ENCODE measurements at places on chromosomes 11 and 22.

GRCh38 chr22:50547263-50547985 lies 1.7 kb downstream of the KLHDC7B start:
- no peak for DNase-seq

DNA sequence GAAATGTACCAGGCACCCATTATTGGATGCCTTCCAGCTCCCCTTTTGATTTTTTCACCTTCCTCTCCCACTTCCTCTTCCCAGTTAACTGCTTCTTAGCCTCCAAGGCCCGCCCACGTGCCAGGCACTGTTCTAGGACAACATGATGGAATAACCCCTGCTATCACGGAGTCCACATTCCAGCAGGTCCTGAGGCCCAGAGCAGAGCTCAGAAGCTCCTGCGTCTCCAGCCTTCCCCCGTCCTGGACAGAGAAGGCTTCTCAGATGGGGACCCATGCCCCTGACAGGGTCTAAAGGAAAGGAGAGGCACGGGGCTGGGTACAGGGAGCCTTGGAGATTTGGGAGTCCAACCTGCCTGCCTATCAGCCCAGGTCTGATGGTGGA lies 29.1 kb downstream of the TRIM29 start:
- DNase-seq: no peak

DNA sequence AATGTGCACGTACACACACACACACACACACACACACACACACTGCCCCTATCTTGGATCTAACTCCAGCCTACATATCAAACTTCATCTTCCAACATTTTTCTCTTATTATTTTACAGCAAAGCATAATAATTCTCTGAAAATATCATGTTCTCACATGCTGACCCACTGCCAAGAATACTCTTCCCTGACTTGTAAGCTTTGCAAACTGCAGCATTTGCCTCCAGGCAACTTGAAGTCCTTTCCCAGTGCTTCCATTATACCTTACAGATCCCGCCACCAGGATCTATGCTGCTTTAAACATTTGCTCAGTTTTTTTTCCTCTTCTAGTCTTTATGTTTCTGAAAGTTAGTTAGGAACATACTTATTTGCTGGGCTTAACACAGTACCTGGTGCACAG lies 483.3 kb upstream of the ARHGAP42 start:
- DNase-seq: no peak

GRCh38 chr11:61701242-61701886 lies 21.2 kb downstream of the DAGLA start:
- no peak for DNase-seq

- DNase-seq: no peak
Measured at GRCh38 chr11:62273789-62274275, 3.9 kb downstream of the SCGB2A2 start.

- no peak for DNase-seq
Measured at GRCh38 chr11:81725701-81726100, 1008.0 kb downstream of the FAM181B start.

DNA sequence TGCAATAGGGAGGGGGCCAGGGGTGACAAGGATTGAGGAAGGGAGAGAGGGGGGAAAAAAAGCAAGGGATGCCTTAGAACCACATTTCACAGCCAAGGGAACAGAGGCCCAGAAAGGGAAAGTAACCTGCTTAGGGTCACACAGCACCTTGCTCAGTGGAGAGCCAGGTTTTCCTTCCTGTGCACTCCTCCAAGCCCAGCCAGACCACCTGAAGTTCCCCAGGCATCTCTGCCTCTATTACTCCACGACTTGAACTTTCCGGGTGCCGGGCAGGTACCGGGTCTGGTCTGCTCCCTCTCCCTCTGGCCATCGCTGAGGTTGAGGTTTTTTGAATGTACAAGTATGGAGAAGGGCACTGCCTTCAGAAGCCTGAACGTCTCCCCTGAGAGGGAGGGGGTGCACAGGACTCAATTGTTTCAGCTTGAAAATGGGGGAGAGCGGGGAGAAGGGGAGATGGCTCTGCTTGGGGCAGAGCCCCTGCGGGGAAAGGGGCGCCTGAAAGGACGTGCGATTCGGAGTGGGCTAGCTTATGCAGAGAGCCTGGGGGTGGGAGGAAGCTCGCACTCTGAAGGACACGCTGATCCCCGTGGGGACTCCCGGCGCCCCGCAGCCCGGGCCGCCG lies 516 bp upstream of the SERPINH1 start:
- DNase-seq: no peak

- DNase-seq: no peak
Measured at GRCh38 chr22:45628515-45628914, 43.1 kb upstream of the ATXN10 start.

- no peak for DNase-seq
Measured at GRCh38 chr22:38730411-38730871, 24.7 kb downstream of the GTPBP1 start.

GRCh38 chr11:70462818-70463477 lies 64.6 kb downstream of the CTTN start:
- DNase-seq: no peak

- no peak for DNase-seq
Measured at GRCh38 chr22:30182815-30183214, 63.7 kb downstream of the LIF start.

DNA sequence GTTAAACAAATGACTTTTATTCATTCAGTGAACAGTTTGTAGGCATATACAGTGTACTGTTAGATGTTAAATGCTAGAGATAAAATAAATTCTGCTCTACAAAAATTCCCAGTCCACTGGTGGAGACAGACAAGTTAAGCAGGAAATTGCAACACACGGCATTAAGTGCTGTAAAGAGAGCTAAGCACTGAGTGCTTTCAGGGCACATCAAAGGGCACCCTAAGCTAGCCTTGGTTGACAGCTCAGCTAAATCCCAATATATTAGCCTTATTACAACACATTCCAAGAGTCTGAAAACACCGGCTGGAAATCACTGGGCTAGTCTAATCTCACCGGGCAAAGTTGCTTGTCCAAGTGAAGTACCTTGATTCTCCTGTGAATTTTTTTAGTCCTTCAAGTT lies 55.1 kb downstream of the NOX4 start:
- DNase-seq: no peak

DNA sequence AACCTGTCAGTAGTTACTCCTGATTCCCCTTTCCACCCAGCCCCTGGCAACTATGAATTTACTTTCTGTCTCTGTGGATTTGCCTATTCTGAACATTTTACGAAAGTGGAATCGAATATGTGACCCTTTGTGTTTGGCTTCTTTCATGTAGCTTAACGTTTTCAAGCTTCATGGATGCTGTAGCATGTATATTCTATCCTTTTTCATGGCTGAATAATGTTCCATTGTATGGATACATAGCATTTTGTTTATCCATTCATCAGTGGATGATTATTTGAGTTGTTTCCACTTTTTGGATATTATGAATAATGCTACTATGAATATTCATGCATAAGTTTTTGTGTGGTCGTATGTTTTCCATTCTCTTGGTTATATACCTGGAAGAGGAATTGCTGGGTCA lies 9.2 kb upstream of the GLB1L2 start:
- DNase-seq: no peak

GRCh38 chr22:35601743-35602615 lies 15.2 kb downstream of the MB start:
- no peak for DNase-seq

DNA sequence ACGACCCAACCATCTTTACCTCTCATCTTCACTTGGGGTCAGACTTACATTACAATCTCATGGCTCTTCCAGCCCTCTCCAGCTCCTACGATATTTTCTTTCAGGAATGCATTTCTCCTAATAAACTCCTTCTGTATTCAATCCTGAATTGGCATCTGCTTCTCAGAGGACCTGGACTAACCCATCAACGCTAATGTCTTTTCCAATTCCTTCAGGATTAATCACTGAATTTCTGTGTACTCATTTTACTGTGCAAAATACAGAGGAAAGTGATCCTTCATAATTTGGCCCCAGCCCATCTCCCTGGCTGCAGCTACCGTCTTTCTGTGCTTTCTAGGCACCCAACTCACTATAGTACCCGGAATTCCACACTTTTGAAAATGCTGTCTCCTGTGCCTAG lies 239.2 kb downstream of the METTL15 start:
- no peak for DNase-seq

- no peak for DNase-seq
Measured at GRCh38 chr11:79054636-79055035, 386.2 kb downstream of the TENM4 start.

DNA sequence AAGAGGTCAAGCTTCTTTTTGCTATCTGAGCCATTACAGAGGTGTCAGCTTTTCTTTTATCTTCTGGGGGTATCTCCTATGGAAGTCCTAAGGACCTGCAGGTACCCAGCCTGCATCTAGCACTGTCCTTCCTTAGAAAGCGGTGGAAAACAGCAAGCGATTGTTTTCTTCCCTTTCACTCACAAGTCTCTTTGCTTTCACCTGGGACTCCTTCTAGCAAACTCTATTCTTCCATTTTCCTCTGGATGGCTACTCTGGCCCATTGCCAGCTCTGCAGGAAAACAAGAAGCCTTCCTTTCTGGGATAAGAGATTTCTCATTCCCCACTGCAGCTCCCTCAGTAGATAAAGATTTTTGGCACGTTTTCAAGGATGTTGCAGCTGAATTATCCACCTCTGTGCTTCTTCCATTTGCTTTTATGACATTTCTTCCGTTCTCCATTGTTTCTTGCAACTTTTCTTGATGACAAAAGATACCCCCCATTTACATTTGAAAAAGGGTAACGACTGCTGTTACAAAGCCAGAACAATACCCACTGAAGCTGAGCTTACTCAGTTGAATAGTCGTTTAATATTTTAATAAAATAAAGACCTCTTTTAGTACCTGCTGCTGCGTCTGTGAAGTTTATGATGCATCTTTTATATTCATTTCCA lies 40.2 kb upstream of the BDNF start:
- DNase-seq: no peak

- DNase-seq: no peak
Measured at GRCh38 chr11:132658696-132659095, 873.6 kb downstream of the OPCML start.

- no peak for DNase-seq
Measured at GRCh38 chr11:61106894-61107470, 4.7 kb downstream of the CD5 start.

DNA sequence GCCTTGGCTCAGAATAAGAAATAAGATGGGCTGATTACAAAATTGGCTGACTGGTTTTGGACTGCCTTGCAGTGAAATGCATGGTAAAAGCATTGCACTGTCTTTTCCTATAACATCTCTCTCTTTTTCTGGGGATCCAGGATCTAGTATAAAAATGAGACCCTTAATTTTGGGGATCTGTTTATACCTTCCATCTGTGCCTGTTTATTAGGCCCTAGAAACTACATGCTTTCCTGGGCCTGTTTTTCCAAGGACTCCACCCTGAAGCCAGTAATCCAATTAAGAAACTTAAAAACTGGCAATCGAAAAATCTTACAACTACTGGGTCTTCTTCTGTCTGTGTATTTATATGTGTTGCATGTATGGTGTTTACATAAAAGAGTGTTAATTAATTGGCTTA lies 14.5 kb downstream of the HORMAD2 start:
- DNase-seq: no peak

DNA sequence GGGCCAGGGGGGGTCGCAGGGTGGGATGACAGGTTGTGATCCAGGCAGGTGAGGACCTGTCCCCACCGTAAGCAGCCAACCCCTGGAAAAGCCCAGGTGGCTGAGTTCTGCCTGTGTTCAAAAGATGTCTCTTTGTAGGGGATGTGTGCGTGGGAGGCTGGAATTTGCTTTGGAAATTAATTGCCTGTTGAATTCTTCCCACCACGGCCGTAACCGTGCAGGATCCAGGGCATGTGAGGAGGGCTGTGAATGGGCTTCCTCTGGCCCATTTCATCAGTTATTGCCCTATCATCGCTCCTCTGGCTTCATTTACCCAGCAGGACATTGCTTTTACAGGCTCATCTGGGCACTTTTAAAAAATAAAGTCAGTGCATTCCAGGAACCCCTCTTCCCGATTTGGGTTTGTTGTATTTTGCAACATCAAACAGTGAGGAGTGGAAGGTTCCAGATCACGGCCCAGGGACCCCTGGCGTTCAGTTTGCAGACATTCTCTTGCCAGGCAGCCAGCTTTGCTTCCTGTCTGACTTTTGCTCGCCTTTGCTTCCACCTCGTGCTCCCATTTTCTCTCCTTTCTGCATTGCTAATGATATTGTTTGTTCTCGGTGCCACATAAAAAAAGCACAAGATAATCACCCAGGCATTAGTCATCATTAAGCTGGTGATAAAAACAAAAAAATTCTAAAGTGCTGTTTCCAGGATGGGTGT lies 1306.6 kb downstream of the BRD1 start:
- no peak for DNase-seq

GRCh38 chr11:113045146-113045545 lies 83.9 kb downstream of the NCAM1 start:
- DNase-seq: no peak

- no peak for DNase-seq
Measured at GRCh38 chr11:64566915-64567891, 23.8 kb upstream of the SLC22A12 start.

- no peak for DNase-seq
Measured at GRCh38 chr11:119795231-119795630, 66.2 kb upstream of the NECTIN1 start.

DNA sequence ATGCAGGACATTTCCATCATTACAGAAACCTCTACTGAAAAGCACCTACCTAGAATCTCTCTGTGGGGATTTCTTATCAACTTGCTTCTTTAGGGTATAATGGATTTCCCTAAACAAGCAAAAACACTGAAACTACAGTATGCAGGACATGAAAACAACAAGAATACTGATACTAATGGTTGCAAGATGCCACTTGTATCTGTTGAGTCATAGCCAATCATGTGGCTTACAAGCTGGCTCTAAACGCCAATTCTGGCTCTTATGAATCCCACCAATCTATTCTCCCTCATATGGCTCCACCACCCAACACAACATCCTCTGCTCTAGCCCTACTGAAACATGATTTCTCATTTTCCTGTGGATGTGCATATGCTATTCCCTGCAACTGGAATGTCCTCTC lies 22.6 kb downstream of the TENM4 start:
- no peak for DNase-seq

- no peak for DNase-seq
Measured at GRCh38 chr11:39021539-39021938, 2423.5 kb upstream of the RAG2 start.

GRCh38 chr11:35994421-35994820 lies 50.6 kb downstream of the LDLRAD3 start:
- no peak for DNase-seq

- DNase-seq: no peak
Measured at GRCh38 chr11:93608364-93608763, 53.1 kb upstream of the CEP295 start.

DNA sequence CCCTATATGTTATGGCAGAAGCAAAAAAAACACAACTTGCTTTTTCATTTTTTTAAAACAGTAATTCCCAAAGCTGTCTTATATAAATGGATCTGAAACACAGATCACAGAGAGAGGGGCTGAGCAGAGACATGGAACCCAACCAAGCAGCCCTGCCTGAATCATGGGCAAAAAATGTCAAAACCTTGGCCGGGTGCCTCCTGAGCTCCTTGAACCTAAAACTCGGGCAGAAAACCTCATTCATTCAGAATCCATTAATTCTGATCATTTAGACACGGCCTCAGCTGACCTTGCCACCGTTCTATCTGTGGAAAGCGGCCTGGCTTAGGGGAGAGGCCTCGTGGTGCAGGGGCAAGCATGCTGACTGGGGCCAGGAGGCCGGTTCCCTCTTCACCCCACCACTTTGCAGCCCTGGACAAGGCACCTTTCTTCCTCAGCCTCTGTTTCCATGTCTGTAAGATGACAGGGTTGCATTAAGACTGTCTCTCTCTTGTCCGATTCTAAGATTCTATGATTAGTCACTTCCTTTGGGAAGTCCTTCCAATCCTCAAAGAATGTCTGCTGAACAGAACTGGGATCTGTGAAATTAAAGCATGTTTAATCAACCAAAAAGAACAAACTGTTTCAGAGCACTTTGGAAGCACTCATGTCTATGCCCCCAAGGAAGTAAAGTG lies 26.0 kb downstream of the TENM4 start:
- no peak for DNase-seq

Data from stimulated activated CD8-positive, alpha-beta memory T cell treated with anti-CD3 and anti-CD28 coated beads, Interleukin-4, amount 100 ng/mL, for 4 hours (primary cell).